Activated CD8-positive, alpha-beta T cell treated with anti-CD3 and anti-CD28 coated beads for 36 hours (primary cell): ENCODE measurements at places on chromosomes 5 and 9. TPM values are rescaled to one million over a fixed set of nuclear protein-coding genes. Genes with fewer than 3 reads are reported as not detected.

IL9 gene
- total RNA-seq = not detected

PRSS3 gene
- not detected for total RNA-seq

ALDOB gene
- not detected for total RNA-seq

DNA sequence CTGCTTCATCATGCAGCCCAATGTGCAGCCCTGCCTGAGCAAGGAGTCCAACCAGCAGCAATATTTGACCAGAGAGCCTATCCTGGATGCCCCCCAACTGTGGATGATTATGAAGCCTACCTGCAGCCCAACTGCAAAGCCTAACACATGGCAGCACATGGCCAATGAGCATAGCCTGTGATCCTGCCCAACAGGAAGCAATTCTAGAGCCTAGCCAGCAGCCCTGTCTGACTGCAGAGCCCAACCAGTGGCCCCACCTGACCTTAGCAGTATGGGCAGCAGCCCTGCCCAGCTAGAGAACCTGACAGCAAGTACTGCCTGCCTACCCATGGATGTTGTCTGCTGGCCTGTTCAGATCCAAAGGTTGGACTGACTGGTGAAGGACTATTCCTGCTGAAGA, 97.3 kb upstream of the SH3GL2 start:
- no peak for DNase-seq

- no peak for DNase-seq
Measured at GRCh38 chr5:77869116-77869798, 93.1 kb upstream of the TBCA start.

DNA sequence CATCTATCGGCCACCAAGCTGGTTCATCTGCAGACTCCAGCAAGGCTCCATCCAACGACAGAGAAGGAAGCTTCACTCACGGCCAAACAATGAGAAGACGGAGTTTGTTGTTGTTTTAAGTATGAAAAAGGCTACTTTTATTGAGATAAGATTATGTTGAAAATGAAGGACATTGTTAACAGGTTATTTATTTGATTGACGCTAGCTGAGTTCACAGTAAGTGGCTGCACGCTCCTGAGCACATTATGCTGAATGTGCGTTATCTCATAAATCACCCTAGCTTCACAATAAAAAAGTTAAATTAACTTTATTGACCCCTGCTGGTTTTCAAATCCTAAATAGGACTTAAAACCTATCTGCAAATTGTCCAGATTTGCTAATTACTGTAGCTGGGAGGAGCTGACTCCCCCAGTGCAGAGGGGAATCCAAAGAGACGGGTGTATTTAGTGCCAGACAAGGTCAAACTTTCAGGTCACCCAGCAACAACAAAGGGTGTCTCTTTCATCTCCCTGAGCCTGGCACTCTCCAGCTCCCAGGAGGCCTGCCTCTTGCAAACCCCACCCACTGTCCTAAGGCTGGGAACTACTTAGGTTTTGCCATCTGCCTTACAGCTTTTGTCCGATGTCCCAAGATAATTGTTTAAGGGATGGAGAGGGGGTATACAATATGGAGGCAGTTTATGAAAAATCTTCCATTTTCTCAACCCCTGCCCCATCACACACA, 129.2 kb downstream of the ZDHHC21 start:
- DNase-seq = no peak

DNA sequence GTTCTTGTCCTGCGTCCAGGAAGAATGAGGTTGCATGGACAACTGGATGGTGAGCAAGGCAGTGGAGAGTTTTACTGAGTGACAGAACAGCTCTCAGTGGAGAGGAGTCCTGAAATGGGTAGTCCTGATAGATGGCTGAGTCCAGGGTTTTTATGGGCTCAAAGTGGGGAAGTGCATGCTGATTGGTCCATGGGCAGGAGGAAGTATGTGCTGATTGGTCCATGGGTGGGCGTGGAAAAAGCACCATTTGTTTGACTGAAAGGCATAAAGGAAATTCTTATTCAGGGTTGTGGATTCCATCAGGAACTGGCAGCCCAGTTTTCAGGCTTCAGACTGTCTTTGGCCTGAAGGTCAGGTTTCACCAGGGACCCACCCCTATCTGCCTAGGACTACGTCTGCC, 10.6 kb downstream of the FSD1L start:
- DNase-seq = no peak

DNA sequence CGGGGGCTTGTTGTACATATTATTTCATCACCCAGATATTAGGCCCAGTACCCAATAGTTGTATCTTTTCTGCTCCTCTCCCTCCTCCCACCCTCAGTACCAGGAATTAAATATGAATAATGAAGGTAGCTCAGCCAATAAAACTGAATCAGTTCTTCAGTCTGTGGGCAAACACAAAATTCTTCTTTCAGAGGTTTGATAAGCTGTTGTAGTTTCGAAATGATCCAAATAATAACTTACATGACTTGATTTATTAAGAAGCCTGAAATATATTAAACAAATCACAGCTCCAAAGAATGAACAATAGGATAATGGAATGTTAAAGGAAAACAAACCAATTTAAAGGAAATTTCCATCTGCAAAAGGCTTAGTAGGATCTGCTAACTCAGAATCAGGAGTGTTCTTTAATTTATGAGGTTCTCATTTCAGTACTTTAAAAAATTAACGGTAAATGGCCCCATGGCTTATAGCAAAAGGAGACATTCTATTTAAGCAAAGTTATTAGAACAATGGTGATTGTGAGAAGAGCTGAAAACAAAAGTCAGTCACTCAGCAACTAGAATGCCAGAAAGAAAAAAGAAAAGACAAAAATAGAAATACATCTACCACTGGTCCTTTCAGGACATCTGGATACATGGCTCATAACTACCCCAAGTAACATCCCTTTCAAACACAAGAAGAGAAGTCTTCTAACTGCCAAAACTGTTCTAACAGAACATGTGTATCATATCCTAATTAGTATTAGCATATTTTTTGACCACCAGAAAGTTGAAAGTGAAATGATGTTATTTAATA, 62.4 kb downstream of the NR3C1 start:
- no peak for DNase-seq

DNA sequence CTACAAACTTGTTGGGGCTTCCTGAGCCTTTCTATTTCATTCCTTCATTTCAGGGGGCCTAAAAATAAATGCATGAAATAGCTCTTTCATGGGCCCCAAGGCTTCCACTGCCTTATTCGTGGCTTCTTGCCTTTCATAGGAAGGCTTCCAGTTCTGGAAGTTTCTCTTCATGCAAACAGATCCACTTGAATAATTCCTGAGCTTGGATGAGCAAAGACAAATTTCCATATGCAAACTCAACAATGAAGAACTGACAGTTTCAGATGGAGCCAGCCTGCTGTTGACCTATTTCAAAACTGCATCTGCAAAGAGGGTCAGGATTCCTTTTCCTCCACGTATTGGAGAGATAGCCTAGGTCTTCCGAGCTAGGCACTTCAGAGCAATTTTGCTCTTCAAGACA, 142.1 kb downstream of the MLLT3 start:
- no peak for DNase-seq
